Lung (tissue), 17 donors: ENCODE measurements at places on chromosomes 7 and 10.

DNA sequence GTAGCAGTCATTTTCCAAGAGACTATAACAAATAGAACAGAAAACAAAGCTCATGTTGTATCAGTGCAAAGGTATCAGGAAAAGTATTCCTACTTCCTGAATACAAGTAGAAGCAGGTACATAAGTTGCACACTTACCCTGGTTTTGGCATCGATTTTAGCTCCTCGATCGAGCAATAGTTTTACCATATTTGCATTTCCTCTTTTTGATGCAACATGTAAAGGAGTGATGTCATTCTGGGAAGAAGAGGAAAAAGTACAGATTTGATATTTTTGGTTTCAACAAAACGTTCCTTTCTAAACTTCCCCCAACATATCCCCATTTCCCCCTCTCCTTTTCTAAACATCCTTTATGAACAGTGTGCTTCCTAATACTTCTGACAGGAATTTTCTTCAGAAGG lies 155.1 kb downstream of the ANK3 start:
- no peak for DNase-seq

DNA sequence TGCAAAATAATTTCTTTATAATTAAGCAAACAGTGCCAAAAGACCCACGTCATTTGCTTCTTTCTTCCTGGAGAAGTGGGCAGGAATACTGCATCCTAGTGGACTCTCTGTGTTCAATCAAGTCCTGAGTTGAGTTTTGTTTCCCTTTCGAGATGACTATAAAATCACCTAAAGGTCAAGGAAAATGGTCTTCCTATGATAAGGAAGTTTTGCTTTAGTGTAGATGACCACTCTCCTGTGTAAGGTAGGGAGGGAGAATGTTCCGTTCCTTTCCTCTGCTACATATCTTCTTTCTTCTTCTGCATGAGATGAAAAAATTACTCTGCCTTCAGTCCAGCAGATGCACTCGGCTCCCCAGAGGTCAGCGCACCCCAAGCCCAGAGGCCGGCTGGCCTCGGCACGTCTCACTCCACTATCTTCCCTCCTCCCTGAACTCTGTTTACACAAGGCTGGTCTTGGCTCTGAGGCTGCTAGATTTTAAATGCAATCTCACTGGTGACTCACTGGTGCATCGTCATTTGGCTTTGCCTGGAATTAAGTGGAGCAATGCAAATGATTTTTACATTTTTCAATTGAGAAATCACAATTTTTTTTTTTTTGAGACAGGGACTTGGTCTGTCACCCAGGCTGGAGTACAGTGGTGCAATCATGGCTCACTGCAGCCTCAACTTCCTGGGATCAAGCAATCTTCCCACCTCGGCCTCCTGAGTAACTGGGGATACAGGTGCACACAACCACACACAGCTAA lies 18.6 kb upstream of the VDAC2 start:
- peak; percentile 54 for DNase-seq

- no peak for DNase-seq
These were observed 443.7 kb downstream of the GLRX3 start for GRCh38 chr10:130579913-130580312.

DNA sequence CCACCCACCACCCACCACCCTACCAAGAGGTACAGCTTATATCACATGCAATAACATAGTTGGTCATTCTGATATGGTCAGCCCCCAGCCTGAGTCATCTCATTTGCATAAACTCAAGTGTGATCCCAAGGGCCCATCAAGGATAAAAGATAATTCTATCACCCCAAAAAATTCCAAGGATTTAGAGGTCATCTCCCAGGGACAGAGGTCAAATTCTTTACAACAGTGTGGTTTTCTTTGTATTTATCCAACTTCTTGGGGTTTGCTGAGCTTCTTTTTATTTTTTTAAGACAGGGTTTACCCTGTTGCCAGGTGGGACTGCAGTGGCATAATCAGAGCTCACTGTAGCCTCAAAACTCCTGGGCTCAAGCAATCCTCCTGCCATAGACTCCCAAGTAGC lies 9.4 kb upstream of the GTPBP10 start:
- DNase-seq: no peak

- DNase-seq: no peak
These were observed 259.5 kb upstream of the LRRN3 start for GRCh38 chr7:110831419-110831818.

DNA sequence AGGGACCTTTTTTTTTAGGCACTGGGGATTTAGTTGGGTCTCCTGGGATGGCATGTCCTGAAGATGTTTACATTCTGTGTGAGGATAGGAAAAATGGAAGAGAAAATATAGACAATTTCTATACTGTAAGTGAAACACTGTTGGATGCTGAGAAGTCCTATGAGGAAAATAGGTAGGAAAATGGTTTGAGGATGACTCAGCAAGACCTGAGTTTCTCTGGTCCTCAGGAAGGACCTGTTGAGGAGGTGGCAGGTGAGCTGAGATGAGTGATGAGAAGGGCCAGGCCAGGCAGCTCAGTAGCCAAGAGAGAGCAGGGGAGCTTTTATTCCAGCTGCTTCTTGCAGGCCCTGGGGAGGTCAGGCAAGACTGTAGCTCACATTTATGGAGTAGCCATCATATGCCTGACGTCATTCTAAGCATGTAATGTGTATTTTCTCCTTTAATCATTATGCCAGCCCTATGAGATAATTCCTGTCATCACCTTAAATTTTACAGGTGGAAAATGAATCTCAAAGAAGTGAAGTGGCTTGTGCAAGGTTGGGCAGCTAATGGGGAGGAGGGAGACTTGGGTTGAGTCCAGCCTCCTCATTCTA lies 19.1 kb upstream of the LRRC18 start:
- DNase-seq: no peak

- DNase-seq: peak; percentile 66
These were observed 180.0 kb upstream of the BMPER start for GRCh38 chr7:33725111-33726025.

- DNase-seq: no peak
These were observed 16.5 kb upstream of the EIF5AL1 start for GRCh38 chr10:79495791-79496190.

DNA sequence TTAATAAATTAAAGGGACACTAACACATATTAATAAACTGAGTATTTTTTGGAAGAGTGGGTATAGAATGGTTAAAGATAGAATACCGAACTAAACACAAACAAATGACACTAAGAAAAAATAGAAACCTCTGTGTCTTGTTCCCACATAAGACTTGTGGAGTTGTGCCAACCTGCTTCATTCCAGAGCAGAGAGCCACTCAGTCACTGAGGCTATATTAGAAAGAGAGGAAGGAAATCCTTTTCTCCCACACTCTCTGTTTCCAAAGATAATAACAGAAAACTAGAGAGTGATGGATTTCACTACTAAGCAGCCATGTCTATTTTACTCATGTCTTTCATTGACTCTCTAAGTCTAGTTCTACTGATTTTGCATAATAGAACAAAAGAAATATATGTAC lies 26.0 kb downstream of the CTNNA3 start:
- DNase-seq: peak; percentile 54

GRCh38 chr7:66247380-66248078 lies 42.4 kb downstream of the TPST1 start:
- no peak for DNase-seq

- no peak for DNase-seq
These were observed 49.5 kb upstream of the CREB5 start for GRCh38 chr7:28362812-28363211.

GRCh38 chr7:150901160-150902035 lies 49.1 kb downstream of the AOC1 start:
- peak; percentile 50 for DNase-seq

GRCh38 chr7:42351316-42351935 lies 114.4 kb upstream of the GLI3 start:
- no peak for DNase-seq

GRCh38 chr7:11170175-11170574 lies 196.5 kb downstream of the PHF14 start:
- DNase-seq: peak; percentile 36

- DNase-seq: no peak
These were observed 201.5 kb downstream of the GRID1 start for GRCh38 chr10:86164960-86165630.

GRCh38 chr10:126658928-126659327 lies 11.6 kb downstream of the C10orf90 start:
- no peak for DNase-seq

DNA sequence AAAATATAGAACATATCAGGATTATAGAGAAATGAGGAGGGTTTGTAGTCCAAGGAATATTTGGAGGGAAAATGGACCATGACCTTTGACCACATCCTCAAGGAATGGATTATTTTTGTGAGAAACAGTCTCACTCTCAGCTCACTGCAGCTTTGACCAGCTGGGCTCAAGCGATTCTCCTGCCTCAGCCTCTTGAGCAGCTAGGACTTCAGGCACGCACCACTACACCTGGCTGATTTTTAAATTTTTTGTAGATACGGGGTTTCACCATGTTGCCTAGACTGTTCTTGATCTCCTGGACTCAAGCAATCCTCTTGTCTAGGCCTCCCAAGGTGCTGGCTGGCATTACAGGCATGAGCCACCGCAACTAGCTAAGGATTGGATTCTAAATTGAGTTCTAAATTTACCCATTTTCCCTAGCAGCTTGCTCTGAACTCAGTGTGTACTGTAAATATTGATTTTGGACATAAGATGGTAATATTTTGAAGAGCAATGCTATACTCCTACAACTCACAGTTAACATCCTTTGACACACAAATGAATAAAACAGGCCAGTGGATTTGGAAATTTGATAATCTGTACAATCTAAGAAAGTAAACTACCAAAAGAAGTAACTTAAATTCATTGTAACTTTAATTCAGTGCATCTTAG lies 73.8 kb downstream of the TET1 start:
- no peak for DNase-seq

GRCh38 chr7:24213311-24213710 lies 70.7 kb upstream of the NPY start:
- DNase-seq: peak; percentile 34

DNA sequence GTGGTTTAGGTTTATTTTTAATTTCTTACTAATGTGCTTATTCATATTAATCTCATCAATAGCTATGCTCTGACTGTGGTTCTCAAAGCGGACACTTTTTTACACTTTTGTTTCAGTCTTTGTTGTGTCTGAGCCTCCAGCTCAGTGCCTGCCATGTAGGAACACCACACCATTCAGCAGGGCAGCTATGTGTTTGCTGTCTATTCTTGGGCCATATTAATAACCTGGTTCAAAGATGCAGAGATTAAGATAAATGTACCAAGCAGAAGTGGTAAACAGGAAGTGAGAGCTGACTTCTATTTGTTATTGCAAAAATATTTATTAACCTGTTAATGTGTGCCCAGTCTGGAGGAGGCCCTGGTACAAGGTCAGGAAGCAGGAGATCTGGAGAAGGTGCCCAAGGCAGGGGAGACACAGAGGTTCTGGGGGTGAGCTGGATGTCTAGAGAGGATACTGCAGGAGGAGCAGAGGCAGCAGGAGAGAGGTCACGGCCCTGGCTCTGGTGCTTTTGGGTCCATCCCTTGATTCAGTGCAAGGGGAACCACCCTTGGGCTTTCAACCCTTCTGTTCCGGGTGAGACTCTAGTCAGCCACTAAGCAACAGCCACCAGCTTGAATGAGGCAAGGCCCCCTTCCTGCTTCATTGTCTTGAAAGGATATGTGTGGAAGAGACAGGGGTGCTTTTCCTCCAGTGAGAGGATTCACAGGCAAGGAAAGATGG lies 1.9 kb downstream of the TBXAS1 start:
- no peak for DNase-seq

DNA sequence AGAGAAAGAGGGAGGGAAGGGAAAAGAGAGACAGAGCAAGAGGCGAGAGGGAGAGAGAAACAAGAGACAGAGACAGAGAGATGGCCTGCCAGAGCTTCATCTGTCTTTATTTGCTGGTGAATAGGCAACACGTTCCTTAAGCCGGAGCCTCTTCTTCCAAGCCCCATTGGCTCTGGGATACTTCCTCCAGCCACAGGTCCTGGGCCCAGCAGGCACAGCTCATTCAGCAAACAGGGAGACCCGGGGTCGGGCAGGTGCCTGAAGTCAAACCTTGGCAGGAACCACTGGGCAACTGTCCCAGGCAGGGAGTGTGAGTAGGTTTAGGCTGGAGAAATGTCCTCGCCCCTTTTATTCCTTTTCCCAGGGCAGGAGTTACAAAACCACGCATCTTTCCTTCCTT lies 68.2 kb downstream of the MYL10 start:
- DNase-seq: no peak

DNA sequence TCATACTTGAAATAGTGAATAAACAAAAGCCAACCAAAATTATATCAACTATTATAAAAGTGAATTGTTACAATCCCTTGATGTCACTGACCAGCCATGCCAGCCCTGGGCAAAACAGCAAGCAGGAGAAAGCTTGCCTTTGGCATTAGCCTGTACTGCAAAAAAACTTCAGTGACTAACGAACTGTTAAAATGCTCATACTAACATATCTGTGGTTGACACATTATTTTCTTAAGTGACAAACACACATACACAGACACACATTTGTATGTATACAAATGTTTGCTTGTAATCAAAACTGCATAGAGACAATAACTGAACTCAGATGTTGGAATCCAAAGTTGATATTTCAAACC lies 29.5 kb downstream of the CHCHD3 start:
- DNase-seq: no peak

DNA sequence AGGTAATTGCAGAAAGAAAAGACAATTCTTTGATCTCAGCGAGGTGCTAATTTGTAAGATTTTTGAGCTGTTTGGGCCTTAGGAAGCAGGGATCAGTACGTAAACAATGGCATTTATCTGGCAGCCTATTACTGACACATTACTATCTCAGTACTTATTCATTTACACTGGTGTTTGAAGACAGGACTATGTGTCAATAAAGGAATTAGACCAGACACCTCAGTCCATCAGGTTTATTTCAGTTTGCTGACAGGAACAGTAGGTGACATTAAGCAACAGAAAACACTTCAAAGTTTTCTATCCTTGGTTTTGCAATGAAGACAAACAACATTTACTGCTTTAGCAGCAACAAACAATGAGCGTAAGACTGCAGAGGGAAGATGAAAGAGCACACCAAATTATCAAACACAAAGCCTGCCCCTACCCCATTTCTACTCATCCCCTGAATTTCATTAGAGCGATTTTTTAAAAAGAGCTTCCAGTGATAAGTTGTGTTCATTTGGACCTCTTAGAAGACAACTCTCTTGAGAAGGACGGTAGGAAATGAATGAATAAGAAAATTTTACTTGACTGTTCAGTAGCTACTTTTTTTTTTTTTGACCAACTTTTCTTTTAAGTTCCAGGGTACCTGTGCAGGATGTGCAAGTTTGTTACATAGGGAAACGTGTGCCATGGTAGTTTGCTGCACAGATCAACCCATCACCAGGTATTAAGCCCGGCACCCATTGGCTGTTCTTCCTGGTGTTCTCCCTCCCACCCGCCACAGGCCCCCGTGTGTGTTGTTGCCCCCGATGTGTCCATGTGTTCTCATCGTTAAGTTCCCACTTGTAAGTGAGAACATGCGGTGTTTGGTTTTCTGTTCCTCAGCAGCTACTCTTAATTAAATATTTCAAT lies 138.8 kb downstream of the DKK1 start:
- no peak for DNase-seq

DNA sequence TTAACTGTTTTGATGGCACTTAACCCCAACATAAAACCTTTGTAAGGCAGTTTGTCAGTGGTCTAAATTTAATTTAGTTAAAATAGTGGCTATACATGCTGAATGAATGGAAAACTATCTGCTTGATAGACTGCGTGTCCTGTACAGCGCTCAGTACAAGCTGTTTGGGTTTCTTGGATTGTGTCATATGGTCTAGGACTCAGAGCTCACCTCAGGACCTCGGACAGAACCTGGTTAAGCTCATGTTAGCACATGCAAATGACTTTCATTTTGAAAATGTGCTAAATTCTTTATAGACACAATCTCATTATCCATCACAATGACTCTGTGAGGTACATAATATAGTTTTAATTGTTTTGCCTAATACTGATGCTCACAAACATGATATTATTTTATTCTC lies 55.7 kb upstream of the RELN start:
- no peak for DNase-seq
